Right lung (tissue), 10 donors: ENCODE measurements at places on chromosomes 1 and 21. TPM values are rescaled to one million over a fixed set of nuclear protein-coding genes. Genes with fewer than 3 reads are reported as not detected.
A peak's percentile ranks its signal among the peaks of the same experiment; 100 is the strongest.

Gene PRDM2
- polyA plus RNA-seq, result 44.2 TPM

Gene ITLN2
- 0.22 TPM for polyA plus RNA-seq

DNA sequence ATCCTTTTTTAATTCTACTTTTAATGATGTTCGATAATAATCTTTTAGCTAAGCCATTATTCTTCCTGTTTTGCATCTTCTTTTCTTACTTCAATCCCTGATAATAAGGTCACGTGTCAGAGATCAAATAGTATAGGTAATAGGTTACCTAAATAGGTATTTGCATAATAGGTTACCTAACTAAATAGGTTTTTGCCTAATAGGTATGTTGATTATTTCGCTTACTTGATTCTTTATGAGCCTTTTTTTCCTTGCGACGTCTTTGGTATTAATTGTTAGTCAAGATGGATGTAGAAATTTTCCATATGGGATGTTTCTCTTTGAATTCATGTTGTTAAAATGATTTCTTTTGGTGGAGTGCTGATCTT, 2.5 kb downstream of the GGPS1 start:
- DNase-seq, result no peak

- peak; percentile 48 for DNase-seq
Observed at GRCh38 chr1:157092831-157093230, 6.8 kb downstream of the ETV3L start.

DNA sequence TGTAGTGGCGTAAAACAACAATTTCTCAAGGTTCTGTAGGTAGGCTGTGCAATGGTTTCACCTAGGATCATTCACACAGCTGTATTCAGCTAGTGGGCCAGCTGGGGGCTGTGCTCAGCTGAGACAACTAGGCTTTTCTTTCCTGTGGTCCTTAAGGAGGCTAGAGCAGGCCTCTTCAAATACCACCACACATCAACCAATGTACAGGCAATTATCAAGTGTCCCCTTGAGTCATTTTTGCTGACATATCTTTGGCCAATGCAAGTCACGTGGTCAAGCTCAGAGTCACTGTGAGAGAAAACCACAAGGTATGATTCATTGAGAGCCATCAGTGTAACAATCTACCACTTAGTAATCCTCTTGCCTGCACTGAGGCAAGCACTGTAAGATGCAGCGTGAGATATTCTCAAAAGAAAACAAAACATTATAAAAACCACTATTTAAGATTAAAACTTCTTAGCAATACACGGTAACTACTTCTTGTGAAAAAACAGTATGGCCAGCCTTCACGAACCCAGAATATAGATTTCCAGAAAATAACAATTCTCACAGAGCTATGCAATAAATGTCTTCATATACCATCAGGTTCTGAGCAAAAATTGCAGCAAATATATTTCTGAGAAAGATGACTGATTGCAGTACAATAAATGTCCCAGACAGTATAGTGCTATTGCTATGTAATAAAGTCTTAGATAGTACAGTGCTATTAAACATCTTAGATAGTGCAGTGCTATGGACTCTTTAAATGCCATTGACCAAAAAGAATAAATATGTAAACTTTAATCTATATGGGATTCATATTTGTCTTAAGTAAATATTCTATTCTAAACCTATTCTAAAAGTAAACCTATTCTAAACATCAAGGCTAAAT, 55.3 kb downstream of the NME7 start:
- no peak for DNase-seq

DNA sequence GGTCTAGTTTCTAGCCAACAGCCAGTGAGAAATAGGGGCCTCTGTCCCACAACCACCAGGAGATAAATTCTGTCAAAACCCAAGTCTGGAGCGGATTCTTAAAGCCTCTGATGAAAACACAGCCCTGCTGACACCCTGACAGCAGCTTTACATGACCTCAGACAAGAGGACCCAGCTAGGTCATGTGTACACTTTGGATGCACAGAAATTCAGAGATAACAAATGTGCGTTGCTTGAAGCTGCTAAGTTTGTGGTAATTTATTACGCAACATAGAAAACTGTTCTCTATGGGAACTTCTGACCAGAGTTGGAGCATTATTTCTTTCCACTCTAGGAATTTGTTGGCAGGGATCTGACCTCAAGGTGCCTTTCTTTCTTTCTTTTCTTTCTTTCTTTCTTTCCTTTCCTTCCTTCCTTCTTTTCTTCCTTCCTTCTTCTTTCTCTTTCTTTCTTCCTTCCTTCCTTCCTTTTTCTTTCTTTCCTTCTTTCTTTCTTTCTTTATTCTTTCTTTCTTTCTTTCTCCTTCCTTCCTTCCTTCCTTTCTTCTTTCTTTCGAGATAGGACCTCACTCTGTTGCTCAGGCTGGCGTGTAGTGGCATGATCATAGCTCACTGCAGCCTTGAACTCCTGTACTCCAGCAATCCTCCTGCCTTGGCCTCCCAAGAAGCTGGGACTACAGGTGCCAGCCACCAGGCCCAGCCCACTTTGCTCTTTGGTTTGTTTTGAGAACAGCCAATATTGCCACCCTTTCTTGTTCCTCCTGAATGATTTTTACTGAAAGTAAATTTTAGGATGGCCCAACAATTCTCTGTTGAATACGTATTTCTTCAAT, 14.9 kb upstream of the HMGCS2 start:
- no peak for DNase-seq

DNA sequence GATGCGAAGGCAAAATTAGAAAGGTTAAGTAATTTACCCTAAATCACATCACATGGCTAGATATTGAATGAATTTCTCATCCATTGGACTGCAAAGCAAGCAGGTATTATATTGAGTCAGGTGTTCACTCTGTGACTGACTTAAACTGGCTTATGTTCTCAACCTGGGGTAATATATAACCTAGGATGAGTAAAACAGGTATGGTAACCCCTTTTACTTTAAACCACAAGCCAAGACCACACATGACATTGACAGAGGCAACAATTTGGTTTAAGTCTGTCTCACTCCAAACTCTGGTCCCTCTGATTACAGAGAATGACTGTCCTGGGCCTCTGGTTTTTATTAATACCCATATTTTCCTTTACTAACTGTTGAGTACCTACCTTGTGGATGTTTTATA, 33.3 kb downstream of the MAEL start:
- DNase-seq, result no peak

DNA sequence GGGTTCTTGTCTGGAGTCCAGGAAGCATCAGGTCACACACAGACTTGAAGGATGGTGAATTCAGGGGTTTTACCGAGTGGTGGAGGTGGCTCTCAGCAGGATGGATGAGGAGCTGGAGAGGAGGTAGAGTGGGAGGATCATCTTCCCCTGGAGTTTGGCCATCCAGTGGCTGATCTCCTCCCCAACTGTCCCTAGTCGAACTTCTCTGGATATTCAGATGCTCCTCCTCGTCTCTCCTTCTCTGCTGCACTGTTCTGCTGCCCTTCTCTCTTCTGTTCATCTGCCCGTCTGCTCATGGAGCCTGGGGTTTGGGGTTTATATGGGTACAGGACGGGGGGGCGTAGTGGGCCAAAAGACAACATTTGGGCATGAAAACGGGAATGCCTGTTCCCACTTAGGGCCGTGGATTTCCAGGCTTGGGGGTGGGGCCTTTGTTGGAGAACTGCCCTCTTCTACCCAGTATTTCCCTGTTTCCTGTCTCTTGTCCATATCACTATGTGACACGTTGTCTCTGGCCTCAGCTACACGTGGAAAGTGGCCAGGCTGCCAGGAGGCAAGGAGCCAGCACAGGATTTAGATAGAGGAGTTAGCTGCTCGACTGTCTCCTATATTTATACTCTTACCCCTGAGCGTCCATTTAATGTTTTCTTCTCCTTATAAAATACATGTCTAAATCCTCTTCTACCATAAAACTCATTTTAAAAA, 76.7 kb downstream of the SIPA1L2 start:
- DNase-seq, result peak; percentile 60

GRCh38 chr1:223266632-223267172, 97.3 kb downstream of the SUSD4 start:
- DNase-seq, result no peak
